Right ventricle myocardium inferior (tissue), 1 donor: ENCODE measurements at places on chromosomes 3 and 15.

DNA sequence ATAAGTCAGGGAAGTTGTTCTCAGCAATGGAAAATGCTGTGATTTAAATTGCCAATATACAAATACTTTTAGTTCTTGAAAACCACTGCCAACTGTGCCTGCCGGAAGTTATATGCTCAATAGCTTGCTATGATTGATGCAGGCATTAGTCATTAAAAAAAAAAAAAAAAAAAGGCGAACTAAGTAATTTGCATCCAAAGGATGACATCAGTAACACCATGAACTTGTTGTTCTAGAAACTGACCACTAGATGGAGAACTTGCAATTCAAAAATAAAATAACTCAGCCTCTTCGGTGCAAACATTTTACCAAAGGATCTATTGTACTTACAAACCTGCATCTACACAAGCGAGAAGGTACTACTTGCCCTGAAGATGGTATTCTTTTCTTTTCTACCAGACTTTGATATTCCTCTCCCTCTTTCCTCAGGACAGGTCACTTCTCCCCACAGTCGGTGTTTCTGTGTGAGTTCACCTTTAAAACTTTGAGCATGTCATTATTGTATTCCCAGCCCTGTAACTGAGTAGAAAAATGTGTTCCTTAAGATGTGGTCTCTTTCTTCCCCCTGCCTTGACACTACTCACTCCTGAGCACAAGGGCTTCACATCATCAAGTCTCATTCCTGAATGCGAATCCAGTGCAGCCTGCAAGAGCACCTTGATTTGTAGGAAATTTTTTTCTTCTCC, 115.0 kb upstream of the VEPH1 start:
- DNase-seq: no peak

GRCh38 chr3:172629470-172629869, 81.4 kb downstream of the NCEH1 start:
- no peak for DNase-seq

DNA sequence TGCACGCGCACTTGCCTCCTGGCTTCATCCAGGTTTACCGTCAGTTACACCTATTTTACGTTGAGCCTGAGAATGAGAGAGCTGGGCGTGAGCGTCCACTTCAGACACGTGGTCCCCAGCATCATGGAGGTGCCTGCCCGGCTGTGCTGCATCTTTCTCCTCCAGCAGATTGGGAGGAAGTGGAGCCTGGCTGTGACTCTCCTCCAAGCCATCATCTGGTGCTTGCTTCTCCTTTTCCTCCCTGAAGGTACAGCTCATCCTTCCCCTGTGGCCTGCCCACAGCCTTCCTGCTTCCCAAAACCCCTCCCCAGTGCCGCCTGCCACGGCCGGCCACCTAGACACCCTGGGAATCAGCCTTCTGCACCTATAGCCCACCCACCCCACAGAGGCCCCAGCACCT, 31.6 kb downstream of the SLC22A14 start:
- DNase-seq: no peak

- no peak for DNase-seq
Observed at GRCh38 chr3:12107071-12107713, 51.5 kb downstream of the TIMP4 start.

DNA sequence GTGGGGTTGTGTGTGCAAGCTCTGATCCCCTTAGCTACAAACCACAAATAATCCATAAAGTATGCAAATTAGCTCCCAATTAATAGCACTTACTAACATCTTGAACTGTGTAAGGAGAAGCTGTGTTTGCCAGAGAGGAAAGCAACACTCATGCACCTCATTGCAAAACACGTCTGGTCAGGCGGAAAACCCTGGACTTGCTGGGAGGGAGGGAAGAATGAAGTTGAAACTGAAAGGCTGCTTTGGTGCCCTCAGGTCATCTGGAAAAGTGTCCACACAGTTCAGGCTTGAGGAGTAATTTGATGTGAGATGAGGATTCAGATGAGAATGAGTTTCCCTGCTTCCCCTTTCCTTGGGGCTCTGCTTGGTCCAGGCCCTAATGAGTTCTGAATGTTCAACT, 185.5 kb upstream of the ANKRD28 start:
- DNase-seq: no peak

GRCh38 chr3:122268257-122269024, 56.6 kb upstream of the CSTA start:
- DNase-seq: no peak

DNA sequence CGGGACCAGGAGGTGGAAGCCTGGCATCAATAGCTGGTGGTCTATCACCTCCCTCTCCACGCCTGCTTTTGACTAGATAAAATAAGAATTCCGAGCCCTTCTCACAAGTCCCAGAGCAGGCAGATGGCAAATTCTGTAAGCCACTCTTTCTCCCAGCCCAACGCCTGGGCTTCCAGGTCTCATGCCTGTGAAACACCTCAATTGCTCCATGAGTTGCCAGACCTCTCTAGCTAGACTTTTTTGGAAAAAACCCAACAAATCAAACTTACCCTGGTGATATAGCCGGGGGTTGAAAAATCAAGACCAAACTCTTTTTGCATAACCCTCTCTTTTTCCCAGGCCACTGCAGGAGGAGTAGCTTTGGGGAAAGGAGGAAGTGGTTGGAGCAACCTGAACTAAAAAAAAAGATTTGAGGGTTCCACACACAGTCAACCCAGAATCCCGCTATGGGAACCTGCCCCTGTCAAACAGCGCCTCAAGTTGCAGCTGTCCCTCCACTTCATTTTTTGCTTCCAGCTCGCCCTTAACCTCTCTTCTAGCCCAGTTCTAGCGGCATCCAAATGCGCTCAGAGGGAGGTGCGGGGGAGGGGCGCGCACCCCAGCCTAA, 7.0 kb downstream of the BHLHE40 start:
- DNase-seq: no peak

DNA sequence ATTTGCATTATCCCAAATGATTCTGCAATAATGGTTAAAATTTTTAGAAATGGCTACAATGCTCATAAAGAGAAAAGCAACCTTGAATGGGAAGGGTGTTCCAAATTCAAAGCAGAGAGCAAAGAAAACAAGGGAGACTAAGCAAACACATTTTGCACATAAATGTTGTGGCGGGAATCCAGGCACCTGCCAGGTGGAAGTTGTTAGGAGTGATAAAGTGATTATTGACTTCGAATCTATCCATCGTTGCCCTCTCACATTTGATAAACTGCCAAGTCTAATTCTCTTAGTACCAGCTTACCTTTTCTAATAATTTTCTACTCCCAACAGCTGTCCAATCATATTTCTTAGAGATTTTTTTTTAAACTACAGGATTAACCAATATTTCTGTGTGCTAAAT, 244.5 kb downstream of the CACNA2D3 start:
- DNase-seq: no peak

GRCh38 chr3:156792945-156793344, 33.2 kb upstream of the LEKR1 start:
- no peak for DNase-seq

- no peak for DNase-seq
Observed at GRCh38 chr3:13787533-13788132, 92.2 kb downstream of the WNT7A start.

- DNase-seq: no peak
Observed at GRCh38 chr3:132535575-132536441, 61.3 kb upstream of the ACKR4 start.

- peak; percentile 4 for DNase-seq
Observed at GRCh38 chr3:127593178-127593577, 2.6 kb upstream of the TPRA1 start.

- no peak for DNase-seq
Observed at GRCh38 chr3:133767607-133768006, 21.4 kb downstream of the TF start.

GRCh38 chr3:27720899-27721716, 1.0 kb downstream of the EOMES start:
- no peak for DNase-seq

DNA sequence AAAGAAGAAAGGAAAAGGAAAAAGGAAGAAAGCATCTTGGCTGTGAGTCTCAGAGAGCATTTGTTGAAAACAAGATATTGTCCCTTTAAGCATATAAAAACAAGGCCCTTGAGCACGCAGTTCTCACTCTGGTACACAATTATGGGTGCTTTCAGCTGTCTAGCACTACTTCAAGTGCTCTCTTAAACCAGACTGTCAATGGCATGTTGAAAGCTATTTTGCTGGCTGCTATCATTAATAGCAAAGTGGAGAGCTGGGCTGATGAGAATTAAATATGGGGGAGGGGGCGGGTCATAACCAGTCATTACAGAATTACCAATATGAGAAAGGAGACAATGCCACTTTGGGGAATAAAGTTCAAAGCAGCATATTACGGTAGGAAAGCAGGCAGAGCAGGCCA, 9.3 kb downstream of the TLE3 start:
- no peak for DNase-seq

- DNase-seq: no peak
Observed at GRCh38 chr3:194572944-194573491, 60.2 kb downstream of the TMEM44 start.

DNA sequence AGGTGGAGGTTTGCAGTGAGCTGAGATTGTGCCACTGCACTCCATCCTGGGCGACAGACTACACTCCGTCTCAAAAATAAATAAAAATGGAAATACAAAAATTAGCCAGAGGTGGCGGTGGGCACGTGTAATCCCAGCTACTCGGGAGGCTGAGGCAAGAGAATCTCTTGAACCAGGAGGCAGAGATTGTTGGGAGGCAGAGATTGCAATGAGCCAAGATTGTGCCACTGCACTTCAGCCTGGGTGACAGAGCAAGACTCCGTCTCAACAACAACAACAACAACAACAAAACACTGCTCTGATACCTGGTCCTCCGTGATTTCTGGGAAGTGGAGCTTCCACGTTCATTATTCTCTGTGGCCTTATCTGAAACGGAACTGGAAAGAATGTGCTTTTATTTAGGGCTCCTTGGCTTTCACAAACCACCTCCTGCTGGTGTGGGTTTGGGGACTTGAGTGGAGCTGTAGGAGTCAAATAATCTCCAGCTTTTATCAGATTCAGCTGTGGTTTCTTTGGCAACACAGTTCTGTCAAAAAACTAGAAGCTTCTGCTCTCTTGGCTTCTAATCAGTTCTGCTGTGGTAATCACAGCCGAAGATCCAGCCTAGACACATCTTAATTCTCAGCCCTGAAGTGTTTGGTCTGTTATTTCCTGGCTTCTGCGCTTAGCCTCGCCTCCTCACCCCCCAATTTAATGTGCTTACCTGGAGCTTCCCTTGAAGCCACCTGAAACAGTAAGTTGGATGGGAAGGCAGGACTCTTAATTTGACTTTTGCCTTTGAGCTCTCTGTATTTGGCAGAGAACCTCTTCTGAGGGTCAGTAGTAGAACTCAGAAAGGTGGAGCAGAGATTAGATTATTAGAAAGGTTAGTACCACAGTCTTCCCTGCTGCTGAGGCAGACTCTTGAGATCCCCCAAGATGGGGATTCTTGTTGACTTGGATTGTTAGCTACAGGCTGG, 21.4 kb downstream of the IRAK2 start:
- DNase-seq: no peak

GRCh38 chr3:53111822-53112221, 18.4 kb downstream of the RFT1 start:
- DNase-seq: no peak
